Activated CD4-positive, alpha-beta T cell treated with anti-CD3 and anti-CD28 coated beads, Interleukin-2, amount 10 ng/mL, durations not matched to agents 7 days and 5 days (primary cell): ENCODE measurements at places on chromosomes 4 and X. TPM values are rescaled to one million over a fixed set of nuclear protein-coding genes. Genes with fewer than 3 reads are reported as not detected.

Gene TEX13A
- not detected for total RNA-seq

DNA sequence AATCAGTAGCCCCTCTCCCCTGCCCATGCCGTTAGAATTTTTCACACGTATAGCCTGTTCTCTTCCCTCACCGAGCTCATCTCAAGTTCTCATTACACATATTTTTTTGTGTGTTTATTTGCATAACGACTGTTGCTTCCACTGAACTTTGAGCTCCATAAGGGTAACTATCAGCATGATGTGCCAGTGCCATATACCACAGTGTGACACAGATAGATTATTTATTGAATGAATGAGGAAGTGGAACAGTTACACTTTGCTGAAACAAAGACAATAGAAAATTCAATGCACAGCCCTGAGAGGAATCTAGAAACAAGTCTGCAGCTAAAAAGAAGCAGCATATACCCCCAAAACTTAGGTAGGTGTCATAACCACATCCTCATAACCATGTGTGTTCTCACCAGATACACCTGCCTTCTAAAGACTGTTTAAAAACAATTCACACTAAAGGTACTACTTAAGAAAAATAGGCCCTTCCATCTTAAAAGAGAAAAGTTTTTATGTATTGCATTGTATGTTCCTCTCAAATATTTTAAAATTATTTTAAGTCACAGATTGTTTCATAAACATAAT is 389.9 kb downstream of the PACRGL start:
- no peaks in the 10 kb centered on the region for H3K4me1 ChIP-seq
- no peaks in the 10 kb centered on the region for H3K36me3 ChIP-seq
- no peak overlapping the region for H3K4me3 ChIP-seq
- no peaks in the 10 kb centered on the region for H3K27me3 ChIP-seq

DNA sequence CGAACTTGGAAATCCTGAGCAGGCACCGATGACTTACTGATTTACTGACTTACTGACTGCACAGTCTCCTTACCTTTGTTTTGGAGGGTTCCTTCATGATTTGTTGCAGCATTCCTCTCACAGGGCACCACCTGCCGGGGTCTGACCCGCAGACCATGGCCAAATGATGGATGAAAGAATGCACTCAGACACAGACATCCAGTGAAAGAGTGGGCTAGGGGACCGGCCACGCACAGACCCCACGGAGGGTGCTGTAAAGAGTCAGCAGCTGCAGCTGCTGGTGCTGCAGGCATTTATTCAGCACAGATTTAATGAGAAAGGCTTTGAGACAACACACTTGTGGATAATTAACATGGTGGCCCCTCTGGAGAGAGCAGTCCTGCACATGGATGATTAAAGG is 3.4 kb downstream of the MAGEB5 start:
- no peaks in the 10 kb centered on the region for H3K36me3 ChIP-seq
- DNase-seq, result no peak
- H3K27ac ChIP-seq, result no peak overlapping the region
- no peaks in the 10 kb centered on the region for H3K4me1 ChIP-seq
- H3K4me3 ChIP-seq, result no peak overlapping the region
- no peaks in the 10 kb centered on the region for H3K27me3 ChIP-seq

GRCh38 chrX:37509349-37509748 is 62.1 kb upstream of the LANCL3 start:
- H3K27ac ChIP-seq, result no peak overlapping the region
- H3K4me1 ChIP-seq, result no peaks in the 10 kb centered on the region
- no peak for DNase-seq
- H3K27me3 ChIP-seq, result peaks cover 7% of the 10 kb centered on the region
- no peak overlapping the region for H3K4me3 ChIP-seq
- no peaks in the 10 kb centered on the region for H3K36me3 ChIP-seq

DNA sequence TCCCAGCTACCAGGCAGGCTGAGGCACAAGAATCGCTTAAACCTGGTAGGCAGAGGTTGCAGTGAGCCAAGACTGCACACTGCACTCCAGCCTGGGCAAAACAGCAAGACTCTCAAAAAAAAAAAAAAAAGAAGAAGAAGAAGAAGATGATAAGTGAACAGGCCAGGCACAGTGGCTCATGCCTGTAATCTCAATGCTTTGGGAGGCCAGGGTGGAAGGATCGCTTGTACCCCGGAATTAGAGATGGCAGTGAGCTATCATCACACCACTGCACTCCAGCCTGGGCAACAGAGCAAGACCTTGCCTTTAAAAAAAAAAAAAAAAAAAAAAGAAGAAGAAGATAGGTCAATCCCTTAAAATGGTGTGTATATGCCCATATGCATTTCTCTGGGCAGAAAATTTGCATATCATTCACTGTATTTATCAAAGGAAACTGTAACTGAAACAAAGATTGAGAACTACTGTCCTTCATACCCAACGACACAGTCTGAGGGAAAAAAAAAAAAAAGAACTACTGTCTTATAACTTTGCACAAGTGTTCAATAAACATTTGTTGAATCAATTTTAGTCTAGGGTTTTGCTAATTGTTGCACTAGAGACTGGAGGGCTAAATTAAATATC is 2.3 kb downstream of the RFC1 start:
- peaks cover 42% of the 10 kb centered on the region for H3K4me1 ChIP-seq
- H3K27me3 ChIP-seq, result no peaks in the 10 kb centered on the region
- H3K4me3 ChIP-seq, result peak overlapping the region; percentile 55
- H3K36me3 ChIP-seq, result peaks cover 27% of the 10 kb centered on the region
- H3K27ac ChIP-seq, result peak overlapping the region; percentile 79
- no peak for DNase-seq

- peak overlapping the region; percentile 97 for H3K4me3 ChIP-seq
- H3K27me3 ChIP-seq, result peaks cover 1% of the 10 kb centered on the region
- H3K4me1 ChIP-seq, result peaks cover 32% of the 10 kb centered on the region
Measured at GRCh38 chrX:120244735-120245498, 5.7 kb upstream of the ZBTB33 start.

- no peaks in the 10 kb centered on the region for H3K4me1 ChIP-seq
- no peaks in the 10 kb centered on the region for H3K27me3 ChIP-seq
- H3K27ac ChIP-seq, result no peak overlapping the region
- no peak for DNase-seq
- H3K4me3 ChIP-seq, result no peak overlapping the region
Measured at GRCh38 chr4:75779105-75779757, 54.9 kb downstream of the USO1 start.

- H3K36me3 ChIP-seq, result peaks cover 2% of the 10 kb centered on the region
- no peak overlapping the region for H3K4me3 ChIP-seq
Measured at GRCh38 chr4:148380291-148380690, 61.9 kb downstream of the NR3C2 start.

- no peaks in the 10 kb centered on the region for H3K36me3 ChIP-seq
- no peaks in the 10 kb centered on the region for H3K27me3 ChIP-seq
- no peaks in the 10 kb centered on the region for H3K4me1 ChIP-seq
- H3K4me3 ChIP-seq, result no peak overlapping the region
Measured at GRCh38 chr4:160299177-160299576, 1196.3 kb downstream of the RAPGEF2 start.

DNA sequence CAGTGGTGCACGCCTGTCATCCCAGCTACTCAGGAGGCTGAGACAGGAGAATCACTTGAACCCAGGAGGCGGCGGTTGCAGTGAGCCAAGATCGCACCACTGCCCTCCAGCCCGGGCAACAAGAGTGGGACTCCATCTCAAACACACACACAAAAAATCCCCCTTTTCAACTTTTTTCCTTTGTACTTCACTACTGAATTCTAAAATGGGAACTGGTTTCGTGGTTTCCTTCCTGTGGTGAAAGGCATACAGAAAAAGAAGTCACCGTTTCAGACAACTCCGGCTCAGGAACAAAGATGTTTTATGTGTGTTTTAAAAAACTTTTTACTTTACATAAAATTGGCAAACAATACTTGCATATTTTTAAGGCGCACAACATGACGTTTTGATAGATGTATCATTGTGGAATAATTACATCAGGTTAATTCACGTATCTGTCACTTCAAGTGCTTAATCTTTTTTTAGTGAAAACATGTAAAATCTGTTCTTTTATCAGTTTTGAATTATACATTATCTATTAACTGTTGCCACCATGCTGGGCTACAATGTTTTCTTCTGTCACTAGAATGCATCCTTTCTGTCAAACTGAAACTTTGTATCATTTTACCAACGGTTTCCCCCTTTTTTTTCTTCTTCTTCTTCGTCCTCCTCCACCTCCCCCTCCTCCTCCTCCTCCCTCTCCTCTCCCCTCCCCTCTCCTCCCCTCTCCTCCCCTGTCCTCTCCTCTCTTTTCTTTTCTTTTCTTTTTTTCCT is 186.0 kb downstream of the CRLF2 start:
- no peaks in the 10 kb centered on the region for H3K36me3 ChIP-seq
- H3K4me3 ChIP-seq, result peak overlapping the region; percentile 58
- peak; percentile 17 for DNase-seq

GRCh38 chrX:44072631-44073030 is 99.4 kb upstream of the NDP start:
- H3K27ac ChIP-seq, result no peak overlapping the region
- no peaks in the 10 kb centered on the region for H3K27me3 ChIP-seq
- no peaks in the 10 kb centered on the region for H3K4me1 ChIP-seq

DNA sequence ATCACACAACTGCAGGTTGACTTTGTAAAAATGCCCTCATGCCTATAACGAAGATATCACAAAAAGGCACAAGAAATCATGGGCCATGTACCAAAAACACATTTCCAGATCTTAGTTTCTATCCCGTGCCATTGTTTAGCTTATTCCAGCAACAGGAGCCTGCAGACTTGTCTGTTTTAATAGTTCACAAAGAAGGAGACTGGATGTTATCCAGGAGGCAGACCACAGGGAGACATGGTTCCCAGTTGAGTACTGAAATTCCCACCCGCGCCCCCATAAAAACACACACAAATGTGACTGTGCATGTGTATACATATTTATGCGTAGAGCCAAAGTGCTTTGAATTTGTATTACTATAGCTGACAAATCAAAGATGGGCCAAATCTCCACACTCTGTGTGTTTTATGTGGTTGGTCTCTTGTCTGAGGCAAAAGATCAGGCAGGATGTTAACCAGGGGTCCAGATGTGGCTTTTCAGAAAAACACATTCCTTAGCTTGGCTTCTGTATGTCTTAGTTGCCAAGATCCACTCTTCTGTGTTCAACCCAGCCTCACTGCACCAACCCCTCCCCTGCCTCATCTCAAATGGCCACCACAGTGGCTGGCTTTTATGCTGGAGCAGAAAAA is 469.2 kb upstream of the DIPK2B start:
- H3K36me3 ChIP-seq, result no peaks in the 10 kb centered on the region
- H3K4me1 ChIP-seq, result no peaks in the 10 kb centered on the region
- no peak overlapping the region for H3K27ac ChIP-seq

GRCh38 chr4:38105475-38106220 is 145.4 kb downstream of the PTTG2 start:
- no peak overlapping the region for H3K4me3 ChIP-seq
- H3K27ac ChIP-seq, result no peak overlapping the region
- DNase-seq, result no peak
- H3K4me1 ChIP-seq, result peaks cover 15% of the 10 kb centered on the region
- H3K27me3 ChIP-seq, result no peaks in the 10 kb centered on the region

- H3K4me3 ChIP-seq, result no peak overlapping the region
- no peaks in the 10 kb centered on the region for H3K36me3 ChIP-seq
- peaks cover 3% of the 10 kb centered on the region for H3K27me3 ChIP-seq
- H3K4me1 ChIP-seq, result no peaks in the 10 kb centered on the region
- DNase-seq, result no peak
Measured at GRCh38 chrX:118965395-118965794, 9.0 kb upstream of the LONRF3 start.

Gene TMEM271
- total RNA-seq, result not detected

GRCh38 chrX:16250296-16250695 is 83.0 kb downstream of the MAGEB17 start:
- no peaks in the 10 kb centered on the region for H3K4me1 ChIP-seq
- no peaks in the 10 kb centered on the region for H3K36me3 ChIP-seq
- H3K27me3 ChIP-seq, result no peaks in the 10 kb centered on the region
- no peak overlapping the region for H3K27ac ChIP-seq
- H3K4me3 ChIP-seq, result no peak overlapping the region
- DNase-seq, result no peak

GRCh38 chrX:3514996-3515395 is 168.5 kb upstream of the MXRA5 start:
- no peaks in the 10 kb centered on the region for H3K36me3 ChIP-seq
- no peak overlapping the region for H3K4me3 ChIP-seq
- H3K27me3 ChIP-seq, result no peaks in the 10 kb centered on the region
